Esophagus muscularis mucosa (tissue), 4 donors: ENCODE measurements at places on chromosomes 11 and 22. TPM values are rescaled to one million over a fixed set of nuclear protein-coding genes. Genes with fewer than 3 reads are reported as not detected.

DNA sequence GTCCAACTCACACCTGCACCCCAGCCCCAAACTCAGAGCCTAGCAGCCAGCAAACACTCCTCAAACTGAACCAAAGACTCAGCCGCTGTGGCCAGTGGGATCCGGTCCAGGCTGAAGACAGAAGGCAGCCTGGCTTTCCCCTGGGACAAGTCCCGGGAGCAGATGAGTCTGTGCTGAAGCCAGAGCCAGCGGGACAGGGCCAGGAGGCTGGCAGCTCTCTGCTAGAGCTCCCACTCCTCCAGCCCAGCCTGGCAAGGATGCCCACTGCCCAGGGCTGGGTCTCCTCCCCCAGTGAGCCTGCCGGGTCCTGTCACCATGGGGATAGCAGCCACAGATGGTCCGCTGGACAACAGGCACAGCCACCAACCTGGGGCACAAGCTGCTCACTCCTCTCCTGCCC is 42.9 kb upstream of the PRR5 start:
- peak overlapping the region; percentile 57 for H3K27ac ChIP-seq
- H3K36me3 ChIP-seq: no peaks in the 10 kb centered on the region
- H3K4me1 ChIP-seq: peaks cover 24% of the 10 kb centered on the region
- no peaks in the 10 kb centered on the region for H3K27me3 ChIP-seq
- peak; percentile 78 for DNase-seq

GRCh38 chr11:2399488-2400068 is 972 bp upstream of the TSSC4 start:
- peaks cover 25% of the 10 kb centered on the region for H3K4me1 ChIP-seq
- no peaks in the 10 kb centered on the region for H3K27me3 ChIP-seq
- H3K27ac ChIP-seq: peak overlapping the region; percentile 93
- peak overlapping the region; percentile 86 for H3K4me3 ChIP-seq
- DNase-seq: no peak

LIPT2 gene
- 6.7 TPM for total RNA-seq

DNA sequence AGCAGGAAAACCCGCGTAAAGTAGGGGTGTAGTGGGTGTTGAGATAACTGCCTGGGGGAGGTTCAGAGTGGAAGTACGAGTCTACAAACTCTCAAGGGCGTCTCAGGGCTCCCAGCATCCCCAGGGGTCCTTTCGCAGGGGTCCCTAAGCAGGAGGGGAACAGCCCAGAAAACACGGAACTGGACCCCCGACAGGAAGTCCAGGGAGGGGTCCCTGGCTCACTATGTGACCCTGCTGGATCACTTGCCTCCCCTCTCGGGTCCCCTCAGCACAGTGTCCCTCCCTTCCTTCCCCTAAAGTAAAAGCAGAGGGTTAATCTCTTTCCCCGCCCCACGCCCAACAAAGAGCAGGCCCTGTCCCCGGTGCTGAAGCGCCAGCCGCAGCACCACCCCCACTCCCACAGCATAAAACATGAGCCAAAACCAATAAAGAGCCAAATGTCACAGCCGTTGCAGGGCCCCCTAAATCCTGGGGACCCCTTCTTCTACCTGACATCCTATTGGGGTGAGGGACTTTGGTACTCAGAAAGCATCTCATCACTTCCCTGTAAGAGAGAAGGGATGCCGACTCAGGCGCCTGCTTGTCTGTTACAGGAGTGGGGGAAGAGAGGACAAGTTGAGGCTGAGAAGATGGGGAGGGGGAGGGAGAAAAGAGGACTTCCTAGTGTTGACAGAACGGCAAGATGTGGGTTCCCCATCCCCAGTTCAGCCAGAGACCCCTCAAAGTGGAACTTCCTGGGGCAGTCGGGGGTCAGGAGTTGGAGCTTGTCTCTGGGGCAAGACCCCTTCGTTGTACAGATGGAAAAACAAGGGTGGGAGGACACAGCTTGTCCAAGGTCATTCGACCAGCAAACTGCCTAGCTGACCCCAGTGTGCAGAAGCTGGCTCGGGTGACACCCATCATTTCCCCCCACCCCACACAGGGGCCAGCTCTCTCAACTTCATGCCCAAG is 1.4 kb upstream of the NEFH start:
- DNase-seq: no peak
- H3K4me1 ChIP-seq: peaks cover 28% of the 10 kb centered on the region
- H3K27ac ChIP-seq: no peak overlapping the region
- peaks cover 37% of the 10 kb centered on the region for H3K27me3 ChIP-seq

GRCh38 chr11:16584569-16584968 is 153.9 kb upstream of the C11orf58 start:
- H3K27me3 ChIP-seq: no peaks in the 10 kb centered on the region
- H3K4me1 ChIP-seq: no peaks in the 10 kb centered on the region
- DNase-seq: peak; percentile 79
- H3K36me3 ChIP-seq: no peaks in the 10 kb centered on the region
- no peak overlapping the region for H3K27ac ChIP-seq

TMEM126B gene
- total RNA-seq: 25.4 TPM

IL18BP gene
- 2.7 TPM for total RNA-seq

DNA sequence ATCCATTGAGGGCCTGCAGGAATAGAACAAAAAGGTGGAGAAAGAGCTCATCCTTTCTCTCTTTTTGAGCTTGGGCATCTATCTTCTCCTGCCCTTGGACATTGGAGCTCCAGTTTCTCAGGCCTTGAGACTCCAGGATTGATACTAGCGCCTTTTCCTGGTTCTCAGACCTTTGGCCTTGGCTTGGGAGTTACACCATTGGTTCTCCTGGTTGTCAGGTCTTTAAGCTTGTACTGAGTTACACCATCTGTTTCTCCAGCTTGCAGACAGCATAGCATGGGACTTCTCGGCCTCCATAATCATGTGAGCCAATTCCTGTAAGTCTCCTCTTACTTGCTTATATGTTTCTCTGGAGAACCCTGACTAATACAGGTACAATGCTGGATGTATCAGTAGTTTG is 72.6 kb downstream of the GRK3 start:
- no peaks in the 10 kb centered on the region for H3K27me3 ChIP-seq
- no peak overlapping the region for H3K27ac ChIP-seq
- no peak for DNase-seq
- H3K4me1 ChIP-seq: no peaks in the 10 kb centered on the region

GRCh38 chr22:36961626-36962025 is 48.2 kb downstream of the CSF2RB start:
- H3K4me3 ChIP-seq: no peak overlapping the region
- no peaks in the 10 kb centered on the region for H3K27me3 ChIP-seq
- H3K36me3 ChIP-seq: no peaks in the 10 kb centered on the region
- no peak for DNase-seq
- no peaks in the 10 kb centered on the region for H3K4me1 ChIP-seq

RBX1 gene
- total RNA-seq: 38.4 TPM

DNA sequence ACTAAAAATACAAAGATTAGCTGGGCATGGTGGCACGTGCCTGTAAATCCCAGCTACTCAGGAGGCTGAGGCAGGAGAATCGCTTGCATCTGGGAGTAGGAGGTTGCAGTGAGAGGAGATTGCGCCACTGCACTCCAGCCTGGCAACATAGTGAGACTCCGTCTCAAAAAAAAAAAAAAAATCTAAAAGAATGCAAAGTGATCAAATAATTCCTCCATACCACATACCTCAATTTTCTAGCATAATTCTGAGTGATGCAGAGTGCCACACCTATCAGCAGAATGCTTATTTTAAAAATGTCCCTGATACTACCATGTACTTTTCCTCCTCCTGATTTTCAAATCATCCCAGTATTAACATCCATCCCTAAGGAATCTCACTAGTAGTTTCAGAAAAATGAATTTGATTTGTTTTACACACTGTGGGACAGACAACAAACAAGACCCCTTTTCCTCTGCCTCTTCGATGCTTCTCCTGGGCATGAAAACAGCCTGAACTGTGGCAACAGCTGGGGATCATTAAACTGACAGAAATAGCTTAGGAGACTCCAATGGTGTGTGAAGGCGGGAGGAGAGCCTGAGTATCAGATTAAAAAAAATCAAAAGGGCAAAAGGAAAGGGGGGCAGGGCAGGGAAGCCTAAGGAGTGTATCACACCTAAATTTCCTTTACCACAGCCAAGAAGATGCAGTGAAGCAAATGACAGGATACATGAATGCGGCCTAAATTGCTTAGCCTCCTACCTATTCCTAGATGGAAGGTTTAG is 114.7 kb downstream of the SGSM3 start:
- no peak overlapping the region for H3K27ac ChIP-seq
- DNase-seq: no peak
- H3K4me1 ChIP-seq: peaks cover 42% of the 10 kb centered on the region
- H3K4me3 ChIP-seq: no peak overlapping the region

- no peak overlapping the region for H3K4me3 ChIP-seq
- no peak overlapping the region for H3K27ac ChIP-seq
- H3K36me3 ChIP-seq: no peaks in the 10 kb centered on the region
- no peak for DNase-seq
- H3K27me3 ChIP-seq: no peaks in the 10 kb centered on the region
These were observed 779.7 kb upstream of the LRRC4C start for GRCh38 chr11:42239188-42239587.

CHRM1 gene
- 0.33 TPM for total RNA-seq

DNA sequence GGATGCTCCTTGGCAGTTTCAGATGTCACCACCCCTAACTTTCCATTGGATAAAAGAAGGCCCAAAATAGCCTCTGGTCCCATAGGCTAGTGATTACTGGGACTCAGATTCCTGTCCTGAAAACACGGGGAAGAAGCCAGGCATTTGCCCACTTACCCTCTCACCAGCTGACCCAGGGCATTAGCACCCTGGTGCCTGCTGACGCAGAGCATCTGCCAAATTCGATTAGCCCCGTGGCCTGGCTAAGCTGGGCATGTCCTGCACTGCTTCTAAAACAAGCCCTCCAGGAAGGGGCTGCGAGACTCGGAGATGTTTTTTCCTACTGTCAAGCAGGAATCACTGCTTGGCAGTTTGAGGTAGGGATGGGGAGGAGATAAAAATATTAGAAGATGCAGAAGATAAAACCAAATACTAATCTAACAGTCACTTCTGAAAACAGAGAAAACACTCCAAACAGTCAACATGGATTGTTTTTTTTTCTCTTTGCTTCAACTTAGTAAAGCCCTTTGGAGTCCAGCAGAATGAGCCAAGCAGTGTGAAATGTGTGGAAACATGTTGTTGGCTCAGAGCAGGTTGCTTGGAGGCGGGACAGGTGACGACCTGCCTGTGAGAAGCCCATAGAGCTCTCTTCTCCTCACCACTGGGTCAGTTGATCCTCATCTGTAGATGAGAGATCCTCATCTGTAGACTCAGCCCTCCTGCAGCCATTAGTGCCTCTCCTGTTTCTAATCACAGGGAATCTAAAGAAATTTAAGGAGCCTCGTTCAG is 54.0 kb downstream of the BDNF start:
- no peaks in the 10 kb centered on the region for H3K4me1 ChIP-seq
- no peak overlapping the region for H3K27ac ChIP-seq
- H3K27me3 ChIP-seq: no peaks in the 10 kb centered on the region
- no peaks in the 10 kb centered on the region for H3K36me3 ChIP-seq
- no peak for DNase-seq
- H3K4me3 ChIP-seq: no peak overlapping the region

GRCh38 chr11:5547982-5548381 is 358 bp downstream of the OR52H1 start:
- H3K4me1 ChIP-seq: no peaks in the 10 kb centered on the region
- no peak overlapping the region for H3K27ac ChIP-seq
- no peaks in the 10 kb centered on the region for H3K36me3 ChIP-seq
- H3K27me3 ChIP-seq: no peaks in the 10 kb centered on the region
- no peak for DNase-seq

DNA sequence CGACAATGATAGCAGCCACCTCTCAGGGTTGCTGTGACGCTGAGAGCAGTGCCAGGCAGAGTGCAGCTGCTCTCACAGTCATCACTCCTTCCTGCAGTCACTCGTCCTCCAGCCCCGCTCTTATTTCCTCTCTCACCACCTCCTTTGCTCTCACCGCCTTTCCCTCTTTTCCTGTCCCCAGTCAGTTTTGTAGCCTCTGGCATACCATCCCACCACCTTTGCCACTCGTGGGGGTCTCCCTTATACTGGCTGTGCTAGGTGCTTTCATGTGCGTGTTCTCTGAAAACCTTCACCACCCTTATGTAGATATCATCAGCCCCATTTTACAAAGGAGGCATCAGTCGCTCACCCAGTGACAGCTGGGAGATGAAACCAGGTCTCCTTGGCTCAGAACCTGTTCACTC is 19.3 kb upstream of the ST3GAL4 start:
- H3K27ac ChIP-seq: no peak overlapping the region
- DNase-seq: no peak
- H3K4me1 ChIP-seq: peaks cover 58% of the 10 kb centered on the region
- H3K27me3 ChIP-seq: no peaks in the 10 kb centered on the region
- H3K36me3 ChIP-seq: peaks cover 28% of the 10 kb centered on the region

DNA sequence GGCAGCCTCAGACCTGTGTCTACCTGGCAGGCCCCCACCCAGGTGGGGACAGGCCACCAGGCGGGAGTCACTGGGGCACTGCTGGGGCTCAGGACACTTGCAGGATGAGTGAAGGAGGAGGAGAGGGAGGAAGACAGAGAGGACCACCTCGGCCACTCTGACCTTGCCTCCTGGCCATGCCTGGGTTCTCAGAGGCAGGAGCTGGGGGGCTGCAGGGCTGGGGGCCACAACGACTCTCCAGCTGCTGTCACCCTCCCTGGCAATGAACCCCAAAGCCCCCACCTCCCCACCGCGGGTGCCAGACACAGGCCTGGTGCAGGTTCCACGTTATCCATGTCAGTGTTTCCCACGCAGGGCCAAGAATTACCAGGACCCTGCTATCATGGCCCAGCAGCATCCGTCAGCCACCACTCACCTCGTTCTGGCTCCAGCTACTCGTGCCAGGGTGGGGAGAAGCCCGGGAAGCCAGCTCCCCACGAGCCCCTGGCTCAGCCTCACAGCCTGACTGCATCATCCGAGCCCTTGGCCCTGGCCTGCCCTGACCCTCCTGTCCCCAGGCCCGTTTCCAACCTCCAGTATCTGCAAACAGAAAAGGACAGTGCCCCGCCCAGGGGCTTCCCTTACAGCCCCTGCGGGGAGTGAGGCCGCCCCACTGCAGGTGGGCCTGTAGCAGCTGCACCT is 62.4 kb downstream of the BRD1 start:
- no peak overlapping the region for H3K4me3 ChIP-seq
- H3K36me3 ChIP-seq: no peaks in the 10 kb centered on the region

TNNI2 gene
- total RNA-seq: 4.2 TPM
